ENCODE measurements at places on chromosomes 11 and 22.

- DNase-seq, result no peak
Measured at GRCh38 chr11:10387206-10388083, 67.6 kb upstream of the AMPD3 start.

GRCh38 chr11:111586388-111586831 lies 15.8 kb upstream of the SIK2 start:
- no peak for DNase-seq

DNA sequence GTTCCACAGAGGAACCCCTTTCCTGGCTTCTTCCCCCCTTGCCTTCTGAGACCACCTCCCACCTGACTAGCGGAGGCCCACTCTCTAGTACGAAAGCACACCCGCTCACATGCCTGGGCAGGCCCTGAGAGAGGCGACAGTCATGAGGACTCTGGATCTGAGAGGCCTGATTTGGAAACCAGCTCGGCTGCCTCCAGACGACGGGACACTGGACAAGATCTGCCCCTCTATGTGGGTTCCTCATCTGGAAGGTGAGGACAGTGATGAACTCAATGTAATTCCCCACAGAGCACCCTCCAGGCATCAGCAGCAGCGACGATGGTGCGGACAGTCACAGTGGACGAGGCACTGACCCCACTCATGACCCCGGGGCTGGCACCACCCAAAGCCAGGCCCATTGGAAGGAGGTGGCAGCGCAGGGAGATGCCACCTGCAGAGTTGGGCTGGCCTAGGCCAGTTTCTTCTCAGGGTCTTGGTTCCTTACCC lies 7.5 kb downstream of the SULT4A1 start:
- DNase-seq, result no peak

- DNase-seq, result no peak
Measured at GRCh38 chr11:33895752-33896137, 3.9 kb upstream of the LMO2 start.

- no peak for DNase-seq
Measured at GRCh38 chr11:1181853-1182535, 24.2 kb downstream of the MUC5AC start.

- no peak for DNase-seq
Measured at GRCh38 chr11:35624316-35624715, 6.1 kb downstream of the FJX1 start.

DNA sequence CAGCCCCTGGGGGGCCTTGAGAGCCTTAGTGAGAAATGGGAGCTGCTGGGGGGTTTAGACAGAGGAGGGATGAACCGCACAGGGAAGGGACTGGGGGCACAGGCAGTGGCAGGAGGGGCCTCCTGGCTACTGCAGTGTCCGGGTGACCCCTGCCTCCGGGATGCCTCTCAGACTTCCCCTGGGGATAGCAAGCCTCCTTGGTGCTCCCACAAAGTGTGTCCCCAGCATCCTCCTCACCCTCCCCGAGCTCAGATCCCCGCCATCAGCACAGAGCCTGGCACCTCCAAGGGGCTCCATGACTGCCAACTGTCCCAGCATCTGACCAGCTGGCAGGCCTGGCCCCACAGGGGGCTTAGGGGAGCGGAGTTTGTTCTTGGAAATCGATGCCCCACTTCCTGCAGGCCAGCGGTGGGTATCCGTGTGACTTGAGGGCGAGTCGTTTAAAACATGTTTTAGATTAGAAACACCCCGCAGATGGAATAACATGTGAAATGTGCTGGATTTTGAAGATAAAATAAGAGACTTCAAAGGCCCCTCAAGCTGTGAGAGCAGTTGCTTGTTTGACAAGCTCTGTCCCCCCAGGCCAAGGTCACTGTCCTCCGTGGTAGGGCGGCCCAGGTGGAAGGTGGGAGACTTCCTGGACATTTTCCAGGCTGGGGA lies 13.5 kb upstream of the FLRT1 start:
- DNase-seq, result no peak
